Stromal cell of bone marrow (primary cell): ENCODE measurements at places on chromosomes 11 and 22.

DNA sequence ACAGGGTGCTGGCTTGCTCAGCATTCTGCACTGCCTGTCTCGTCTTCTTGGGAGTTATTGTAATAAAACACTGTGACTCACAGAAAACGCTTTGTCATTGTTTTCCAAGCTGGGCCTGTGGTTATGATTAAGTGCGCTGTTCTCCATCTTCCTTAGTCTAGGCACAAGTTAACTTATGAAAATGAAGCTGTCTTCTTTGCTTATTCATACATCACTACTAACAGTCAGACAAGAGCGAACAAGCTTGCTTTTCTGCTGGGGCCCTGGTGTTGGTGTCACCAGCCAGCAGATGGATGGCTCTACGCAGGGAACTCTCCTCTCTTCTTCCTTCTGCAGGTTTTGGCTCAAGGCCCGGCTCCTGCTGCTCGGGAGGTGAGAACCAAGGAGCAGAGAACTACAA lies 380.1 kb upstream of the SYN3 start:
- DNase-seq: peak; percentile 92

DNA sequence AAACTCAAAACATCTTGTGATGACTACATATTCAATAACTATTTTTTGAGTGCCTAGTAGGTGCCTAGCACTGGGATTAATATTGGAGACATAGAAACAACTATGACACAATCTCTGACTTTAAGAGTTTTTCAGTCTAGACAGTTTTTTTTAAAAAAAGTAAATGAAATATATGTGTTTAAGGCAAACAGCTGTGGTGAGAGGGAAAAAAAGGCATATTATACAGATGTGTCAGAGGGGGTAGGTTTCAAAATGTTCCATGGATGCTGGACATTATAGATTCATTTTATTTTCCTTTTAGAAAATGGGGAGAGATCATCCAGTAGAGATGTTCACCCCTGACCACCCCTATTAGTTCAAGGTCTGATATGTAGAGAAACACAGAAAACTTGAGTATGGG lies 90.8 kb downstream of the LUZP2 start:
- DNase-seq: no peak

GRCh38 chr11:32034680-32035079 lies 56.2 kb upstream of the RCN1 start:
- DNase-seq: peak; percentile 72

- DNase-seq: no peak
Observed at GRCh38 chr11:36567694-36568093, at the start of gene RAG1. TSS of gene RAG1 (plus strand) at chr11:36568007. CDS start at chr11:36573305, 5,298 bp downstream.

- DNase-seq: no peak
Observed at GRCh38 chr11:1017269-1018005, 19.1 kb downstream of the MUC6 start.

- no peak for DNase-seq
Observed at GRCh38 chr22:42651134-42651533, 1.9 kb upstream of the CYB5R3 start.

- DNase-seq: no peak
Observed at GRCh38 chr11:111829185-111829968, 42.0 kb downstream of the ALG9 start.

DNA sequence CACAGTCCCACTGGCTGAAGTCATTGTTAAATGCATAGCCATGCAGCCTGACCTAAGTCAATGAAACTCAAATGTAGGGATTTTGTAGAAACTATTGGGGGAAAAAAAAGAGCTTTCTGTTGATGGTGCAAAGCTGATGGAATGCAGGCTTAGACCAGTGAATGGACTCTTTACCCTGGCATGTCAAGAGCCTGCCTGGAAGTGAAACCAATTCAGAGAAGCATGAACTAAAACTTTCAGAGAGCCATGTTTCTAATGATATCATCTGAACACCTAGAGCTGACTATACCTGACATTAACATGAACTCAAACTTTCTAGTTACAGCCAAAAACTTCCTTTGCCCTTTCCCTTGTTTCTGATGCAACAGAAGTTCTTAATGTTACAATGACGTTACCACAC lies 89.0 kb downstream of the APIP start:
- DNase-seq: no peak

DNA sequence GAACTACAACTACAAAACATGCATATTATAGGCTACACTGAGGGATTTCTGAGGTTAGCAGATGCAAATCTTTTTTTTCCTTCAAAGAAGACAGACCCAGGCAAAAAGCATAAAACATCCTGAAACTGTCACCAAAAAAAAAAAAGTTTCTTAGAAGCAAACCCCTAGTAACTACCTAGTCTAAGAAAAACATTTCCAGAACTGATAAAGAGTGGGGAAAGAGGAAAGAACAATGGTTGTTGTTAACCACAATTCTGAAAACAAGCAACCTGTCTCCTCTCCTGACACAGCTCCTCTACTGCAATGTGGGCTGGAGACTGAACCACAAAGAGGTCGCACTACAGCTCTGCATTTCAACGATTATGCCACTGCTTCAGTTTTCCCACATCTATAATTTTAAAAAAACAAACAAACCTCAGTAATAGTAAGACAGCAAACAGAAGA lies 15.0 kb downstream of the DENND5A start:
- DNase-seq: no peak

GRCh38 chr22:40055143-40055883 lies 60.6 kb downstream of the FAM83F start:
- DNase-seq: no peak

- peak; percentile 72 for DNase-seq
Observed at GRCh38 chr11:50098186-50098725, 65.6 kb downstream of the OR4C45 start.

- DNase-seq: no peak
Observed at GRCh38 chr11:78943154-78943553, 368.5 kb upstream of the NARS2 start.

GRCh38 chr11:119263352-119263940 lies 53.5 kb downstream of the MCAM start:
- no peak for DNase-seq

DNA sequence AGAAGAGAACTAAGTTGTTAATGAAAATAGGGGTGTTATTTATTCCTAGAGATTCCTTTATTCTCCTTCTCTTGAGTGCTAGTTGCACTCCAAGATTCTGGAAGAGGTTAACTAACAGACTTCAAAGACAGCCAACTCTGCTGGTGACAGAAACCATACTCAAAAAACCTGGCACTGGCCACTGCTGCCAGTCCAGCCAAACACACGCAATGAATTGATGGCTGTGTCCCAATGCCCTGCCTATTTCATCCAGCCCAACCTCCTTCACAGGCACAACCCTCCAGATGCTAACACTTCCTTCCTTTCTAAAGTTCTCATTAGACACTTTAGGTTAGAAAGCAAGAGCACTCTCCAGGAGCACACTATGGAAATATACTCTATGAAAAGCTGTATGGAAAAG lies 150.8 kb upstream of the C11orf58 start:
- no peak for DNase-seq

DNA sequence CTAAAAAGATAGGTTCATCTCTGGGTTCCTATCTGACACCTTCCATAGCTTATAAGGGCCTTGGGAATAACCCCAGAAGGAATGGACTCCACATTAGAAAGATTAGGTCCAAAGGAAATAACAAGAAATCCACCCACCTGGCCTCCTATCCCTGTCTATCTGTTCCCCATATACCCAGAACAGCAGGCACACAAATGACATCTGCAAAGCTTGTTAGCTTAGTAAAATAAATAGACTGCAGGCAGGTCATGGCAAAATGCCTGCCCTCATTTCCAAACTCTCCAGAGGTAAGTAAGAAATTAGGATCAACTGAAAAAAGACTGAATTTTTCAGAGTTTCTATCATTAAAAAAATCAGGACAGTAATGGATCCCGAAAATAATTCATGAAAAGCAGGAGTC lies 489.5 kb downstream of the DLG2 start:
- DNase-seq: no peak

GRCh38 chr22:39472570-39473556 lies 16.1 kb downstream of the MGAT3 start:
- DNase-seq: no peak

GRCh38 chr11:120608760-120609211 lies 97.2 kb downstream of the GRIK4 start:
- peak; percentile 70 for DNase-seq

DNA sequence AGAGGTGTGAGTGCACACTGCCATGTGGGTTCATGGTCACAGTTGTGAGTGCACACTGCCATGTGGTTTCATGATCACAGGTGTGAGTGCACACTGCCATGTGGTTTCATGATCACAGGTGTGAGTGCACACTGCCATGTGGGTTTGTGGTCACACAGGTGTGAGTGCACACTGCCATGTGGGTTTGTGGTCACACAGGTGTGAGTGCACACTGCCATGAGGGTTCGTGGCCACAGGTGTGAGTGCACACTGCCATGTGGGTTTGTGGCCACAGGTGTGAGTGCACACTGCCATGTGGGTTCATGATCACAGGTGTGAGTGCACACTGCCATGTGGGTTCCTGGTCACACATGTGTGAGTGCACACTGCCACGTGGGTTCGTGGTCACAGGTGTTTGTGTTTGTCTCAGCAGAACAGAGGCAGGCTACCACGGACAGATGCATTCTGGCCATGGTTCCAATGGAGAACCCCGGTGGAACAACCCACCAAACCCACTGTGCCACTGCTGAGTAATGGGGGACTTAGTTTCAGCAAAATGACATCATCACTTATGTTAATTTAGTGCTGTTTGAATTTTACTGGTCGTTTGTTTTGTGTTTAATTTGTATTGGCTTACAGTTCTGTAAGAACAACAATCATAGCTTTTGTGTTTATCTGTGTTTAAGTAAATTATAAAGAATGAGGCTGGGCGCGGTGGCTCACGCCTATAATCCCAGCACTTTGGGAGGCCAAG lies 57.2 kb downstream of the RPS6KA4 start:
- no peak for DNase-seq

- peak; percentile 3 for DNase-seq
Observed at GRCh38 chr11:123616505-123617198, 37.8 kb downstream of the SCN3B start.

DNA sequence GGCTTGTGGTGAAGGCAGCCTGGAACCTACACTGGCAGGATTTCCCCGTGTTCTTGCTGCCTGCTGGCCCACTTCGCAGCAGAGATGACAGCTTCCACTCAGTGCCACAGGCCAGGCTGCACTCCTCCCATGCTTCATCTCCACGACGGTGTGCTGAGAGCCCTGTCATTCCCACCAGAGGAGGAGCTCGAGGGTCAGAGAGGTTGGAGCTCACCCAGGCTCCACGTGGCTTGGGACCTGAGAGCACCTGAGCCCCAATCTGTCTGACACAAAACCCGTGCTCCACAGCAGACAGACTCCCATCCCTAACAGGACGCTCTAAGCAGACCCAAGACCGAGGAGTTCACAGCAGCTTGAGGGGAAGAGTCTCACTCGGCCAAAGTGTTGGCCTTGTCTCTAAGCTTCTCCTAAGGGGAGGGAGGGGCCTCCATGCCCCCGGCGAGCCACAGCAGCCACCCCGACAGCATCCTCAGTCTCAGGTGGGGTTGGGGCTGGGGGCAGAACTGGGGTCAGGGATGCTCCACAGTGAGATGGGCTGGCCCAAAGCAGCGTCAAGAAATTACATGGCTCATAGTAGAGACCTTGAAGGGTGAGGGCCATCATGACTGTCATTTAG lies 10.7 kb downstream of the LRFN4 start:
- DNase-seq: no peak

GRCh38 chr11:32141745-32142546 lies 51.1 kb downstream of the RCN1 start:
- DNase-seq: no peak

- no peak for DNase-seq
Observed at GRCh38 chr22:38477585-38477984, 9.7 kb downstream of the KDELR3 start.

GRCh38 chr11:61617515-61617914 lies 36.6 kb upstream of the SYT7 start:
- DNase-seq: no peak

DNA sequence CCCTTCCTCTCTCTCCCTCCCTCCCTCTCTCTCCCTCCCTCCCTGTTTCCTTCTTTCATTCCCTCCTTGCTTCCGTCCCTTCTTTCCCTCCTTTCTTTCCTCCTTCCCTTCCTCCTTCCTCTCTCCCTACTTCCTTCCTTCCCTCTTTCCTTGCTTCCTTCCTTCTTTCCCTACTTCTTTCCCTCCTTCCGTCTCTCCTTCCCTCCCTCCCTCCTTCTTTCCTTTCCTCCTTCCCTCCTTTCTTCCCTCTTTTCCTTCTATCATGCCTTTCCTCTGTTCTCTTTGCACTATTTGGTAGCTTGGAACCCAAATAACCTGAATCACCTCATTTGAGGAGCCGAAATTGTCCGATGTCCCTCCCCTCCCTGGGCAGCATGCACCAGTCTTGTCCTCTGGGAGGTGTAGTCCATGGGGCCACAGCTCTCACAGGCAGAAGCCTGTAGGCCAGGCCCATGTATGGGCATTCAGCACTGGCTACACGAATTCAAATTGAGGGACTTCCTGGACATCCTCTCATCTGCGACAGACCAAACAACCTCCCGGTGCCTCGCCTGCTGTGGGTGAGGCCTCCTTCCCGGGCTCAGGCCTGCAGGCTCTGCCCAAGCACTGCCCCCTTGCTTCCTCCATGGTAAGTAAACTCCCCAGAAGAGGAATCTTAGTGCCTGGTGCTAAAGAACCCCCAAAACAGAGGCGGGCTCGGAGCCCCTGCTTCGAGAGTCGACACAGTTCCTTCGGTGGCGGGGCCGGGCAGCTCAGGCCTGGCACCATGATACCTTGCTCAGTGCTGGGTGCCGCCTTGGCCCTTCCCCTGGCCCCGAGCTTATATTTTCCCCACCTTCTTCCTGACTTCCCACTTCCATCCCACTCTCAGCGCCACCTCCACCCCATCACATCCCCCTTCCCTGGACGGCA lies 454.1 kb upstream of the CADM1 start:
- DNase-seq: no peak

- DNase-seq: no peak
Observed at GRCh38 chr22:30591191-30591587, 521 bp downstream of the PES1 start.

GRCh38 chr11:117226388-117227385 lies 5.2 kb downstream of the PCSK7 start:
- peak; percentile 68 for DNase-seq

DNA sequence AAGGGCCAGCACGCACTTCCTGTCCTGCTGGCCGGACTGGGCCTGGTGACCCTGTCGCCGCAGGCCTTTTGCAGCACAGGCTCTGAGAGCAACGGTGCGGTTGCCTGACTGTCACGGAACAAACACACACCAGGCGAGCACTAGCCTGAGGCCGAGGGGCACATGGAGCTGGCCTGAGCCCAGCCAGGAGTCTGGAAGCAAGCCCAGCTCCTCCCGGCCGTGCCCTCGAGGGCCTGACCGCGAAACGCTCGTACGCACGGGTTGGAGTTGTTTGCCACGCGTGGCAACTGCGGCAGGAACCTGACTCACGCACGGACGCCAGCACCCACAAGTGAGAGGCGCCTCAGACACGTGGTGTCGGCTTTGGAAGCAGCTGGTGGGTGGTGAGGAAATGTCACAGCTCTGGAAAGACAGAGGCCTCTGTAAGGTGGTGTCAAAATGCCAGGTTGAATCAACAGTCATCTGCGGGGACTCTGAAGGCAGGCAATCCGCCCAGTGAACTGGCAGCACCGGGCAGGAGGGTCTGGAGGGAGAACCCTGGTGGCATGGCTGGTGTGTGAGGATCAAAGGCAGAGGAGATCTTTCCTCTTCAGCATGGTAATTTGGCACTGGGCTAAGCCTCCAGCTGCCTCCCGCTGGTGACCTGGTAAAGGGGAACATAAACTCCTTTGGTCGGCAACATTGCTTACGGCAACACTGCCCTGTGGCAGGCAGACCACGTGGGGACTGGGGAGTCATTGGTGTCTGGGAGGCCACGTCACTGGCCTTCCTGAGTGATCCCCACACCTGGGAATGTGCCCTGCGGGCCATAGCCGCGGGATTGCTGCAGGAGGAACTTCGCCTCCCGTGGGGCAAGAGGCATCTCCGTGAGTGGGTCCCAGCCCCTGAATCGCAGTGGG lies 15.3 kb upstream of the IL17REL start:
- peak; percentile 2 for DNase-seq
